Stimulated activated CD4-positive, alpha-beta T cell treated with anti-CD3 and anti-CD28 coated beads, Interleukin-1b, Interleukin-23, amount 100 ng/mL, for 48 hours (primary cell): ENCODE measurements at places on chromosomes 16 and 17.

- no peak for DNase-seq
Measured at GRCh38 chr17:74237321-74237720, 23.9 kb downstream of the TTYH2 start.

DNA sequence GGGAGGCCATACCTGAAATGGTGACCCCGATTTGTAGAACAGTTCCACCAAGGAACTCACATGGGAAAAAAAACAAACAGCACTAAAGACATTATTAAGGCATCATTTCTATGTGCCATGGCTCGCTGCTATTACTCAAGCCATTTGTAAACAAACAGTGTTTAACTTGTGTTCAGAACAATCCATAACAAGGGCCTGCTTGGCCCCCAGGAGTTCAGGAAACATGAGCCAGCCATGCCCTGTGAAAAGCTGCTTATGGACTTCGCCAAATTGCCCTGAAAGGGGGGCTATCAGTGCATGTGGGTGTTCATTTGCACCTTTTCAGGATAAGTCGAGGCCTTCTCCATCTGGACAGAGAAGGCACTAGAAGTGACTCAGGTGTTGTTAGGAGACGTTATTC is 8.0 kb downstream of the POLR3K start:
- DNase-seq: no peak

GRCh38 chr16:26645614-26646013 is 421.1 kb upstream of the C16orf82 start:
- DNase-seq: peak; percentile 57

GRCh38 chr17:78904371-78904770 is 1.4 kb upstream of the CEP295NL start:
- DNase-seq: no peak

- no peak for DNase-seq
Measured at GRCh38 chr17:75407655-75408352, 2.3 kb upstream of the GRB2 start.

GRCh38 chr16:88116121-88116520 is 164.9 kb downstream of the BANP start:
- DNase-seq: no peak

DNA sequence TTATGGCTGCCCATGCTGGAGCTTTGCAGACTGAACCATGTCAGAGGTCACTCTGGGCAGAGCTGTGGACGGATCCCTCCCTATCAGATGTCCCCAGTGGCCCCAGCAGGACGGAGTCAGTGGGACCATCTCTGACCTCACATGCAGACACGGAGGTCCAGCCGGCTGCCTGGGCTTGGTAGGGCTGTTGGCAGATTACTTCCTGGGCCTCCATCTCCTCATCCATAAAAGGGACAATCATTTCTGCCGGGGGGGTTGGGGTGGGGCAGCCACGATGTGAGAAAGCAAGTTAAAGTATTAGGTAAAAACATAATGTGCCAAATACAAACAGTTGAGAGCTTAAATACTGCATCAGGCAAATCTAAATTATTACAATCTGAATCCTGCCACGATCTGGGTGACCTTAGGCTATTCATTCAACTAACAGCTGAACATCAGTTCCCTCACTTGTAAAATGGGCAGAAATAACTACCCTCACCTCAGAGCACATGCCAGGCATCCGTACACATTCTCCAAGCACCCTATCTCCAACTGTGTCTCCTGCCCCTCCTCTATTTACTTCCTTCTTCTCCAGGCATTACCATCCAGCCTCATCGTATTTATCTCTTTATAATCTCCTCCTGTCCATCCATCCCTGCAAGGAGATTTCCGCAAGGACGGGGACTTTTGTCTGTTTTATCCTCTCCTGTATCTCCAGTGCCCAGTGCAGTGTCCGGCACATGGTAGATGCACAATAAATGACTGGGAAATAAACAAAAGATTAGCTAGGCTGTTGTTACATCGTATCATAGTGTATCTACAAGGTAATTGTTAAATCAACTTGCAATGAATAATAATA is 192.3 kb upstream of the FOXF1 start:
- DNase-seq: no peak

DNA sequence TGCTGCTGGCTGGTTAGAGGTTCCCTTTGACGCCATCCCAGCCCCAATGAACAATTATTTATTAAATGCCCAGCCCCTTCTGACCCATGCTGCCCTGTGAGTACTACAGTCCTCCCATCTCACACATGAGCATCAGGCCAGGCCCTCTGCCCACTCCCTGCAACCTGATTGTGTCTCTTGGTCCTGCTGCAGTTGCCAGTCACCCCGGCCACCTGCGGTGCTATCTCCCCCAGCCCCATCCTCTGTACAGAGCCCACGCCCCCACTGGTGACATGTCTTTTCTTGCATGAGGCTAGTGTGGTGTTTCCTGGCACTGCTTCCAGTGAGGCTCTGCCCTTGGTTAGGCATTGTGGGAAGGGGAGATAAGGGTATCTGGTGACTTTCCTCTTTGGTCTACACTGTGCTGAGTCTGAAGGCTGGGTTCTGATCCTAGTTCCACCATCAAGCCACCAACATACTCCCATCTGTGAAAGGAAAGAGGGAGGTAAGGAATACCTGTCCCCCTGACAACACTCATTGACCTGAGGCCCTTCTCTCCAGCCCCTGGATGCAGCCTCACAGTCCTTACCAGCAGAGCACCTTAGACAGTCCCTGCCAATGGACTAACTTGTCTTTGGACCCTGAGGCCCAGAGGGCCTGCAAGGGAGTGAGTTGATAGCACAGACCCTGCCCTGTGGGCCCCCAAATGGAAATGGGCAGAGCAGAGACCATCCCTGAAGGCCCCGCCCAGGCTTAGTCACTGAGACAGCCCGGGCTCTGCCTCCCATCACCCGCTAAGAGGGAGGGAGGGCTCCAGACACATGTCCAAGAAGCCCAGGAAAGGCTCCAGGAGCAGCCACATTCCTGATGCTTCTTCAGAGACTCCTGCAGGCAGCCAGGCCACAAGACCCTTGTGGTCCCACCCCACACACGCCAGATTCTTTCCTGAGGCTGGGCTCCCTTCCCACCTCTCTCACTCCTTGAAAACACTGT is 11.3 kb downstream of the CX3CL1 start:
- DNase-seq: no peak

DNA sequence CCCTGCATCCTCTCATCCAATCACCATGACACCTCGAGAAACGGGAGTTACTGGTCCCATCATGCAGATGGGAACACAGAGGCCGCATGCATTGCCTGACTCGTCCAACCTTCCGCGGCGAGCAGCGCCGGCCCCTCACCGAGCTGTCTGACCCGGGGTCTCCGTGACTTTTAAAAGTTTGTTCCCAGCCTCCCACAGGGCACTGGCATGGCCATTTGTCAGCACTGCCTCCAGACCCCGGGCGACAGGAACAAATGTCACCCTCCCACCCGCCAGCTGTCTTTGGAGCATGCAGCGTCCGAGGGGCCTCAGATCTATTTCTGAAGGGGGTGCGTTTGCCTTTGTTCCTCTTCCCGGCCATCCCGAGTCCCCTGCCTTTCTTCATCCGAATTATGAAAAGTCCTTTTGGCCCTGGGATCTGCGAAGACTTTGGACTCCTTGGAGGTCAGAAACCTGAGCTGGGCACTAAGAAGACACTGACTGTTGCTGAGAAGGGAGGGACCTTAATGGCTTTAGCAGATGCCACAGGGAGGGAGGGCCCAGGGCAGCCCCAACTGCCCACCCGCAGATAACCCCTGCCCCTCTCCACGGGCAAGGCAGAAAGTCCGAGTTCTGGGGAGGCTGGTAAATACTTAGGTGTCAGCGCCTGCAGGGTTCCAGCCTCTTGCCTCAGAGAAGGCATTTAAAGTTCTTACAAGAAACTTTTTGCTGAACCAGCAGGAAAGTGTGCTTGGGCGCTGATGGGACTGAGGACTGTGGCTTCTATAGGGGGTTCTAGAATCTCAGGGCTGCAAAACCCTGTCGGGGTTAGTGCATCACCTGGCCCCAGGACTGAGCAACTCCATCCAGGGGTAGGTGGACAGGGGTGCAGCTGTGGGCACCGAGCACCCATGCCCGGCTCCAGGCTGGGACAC is 348.1 kb downstream of the FOXL1 start:
- DNase-seq: no peak

DNA sequence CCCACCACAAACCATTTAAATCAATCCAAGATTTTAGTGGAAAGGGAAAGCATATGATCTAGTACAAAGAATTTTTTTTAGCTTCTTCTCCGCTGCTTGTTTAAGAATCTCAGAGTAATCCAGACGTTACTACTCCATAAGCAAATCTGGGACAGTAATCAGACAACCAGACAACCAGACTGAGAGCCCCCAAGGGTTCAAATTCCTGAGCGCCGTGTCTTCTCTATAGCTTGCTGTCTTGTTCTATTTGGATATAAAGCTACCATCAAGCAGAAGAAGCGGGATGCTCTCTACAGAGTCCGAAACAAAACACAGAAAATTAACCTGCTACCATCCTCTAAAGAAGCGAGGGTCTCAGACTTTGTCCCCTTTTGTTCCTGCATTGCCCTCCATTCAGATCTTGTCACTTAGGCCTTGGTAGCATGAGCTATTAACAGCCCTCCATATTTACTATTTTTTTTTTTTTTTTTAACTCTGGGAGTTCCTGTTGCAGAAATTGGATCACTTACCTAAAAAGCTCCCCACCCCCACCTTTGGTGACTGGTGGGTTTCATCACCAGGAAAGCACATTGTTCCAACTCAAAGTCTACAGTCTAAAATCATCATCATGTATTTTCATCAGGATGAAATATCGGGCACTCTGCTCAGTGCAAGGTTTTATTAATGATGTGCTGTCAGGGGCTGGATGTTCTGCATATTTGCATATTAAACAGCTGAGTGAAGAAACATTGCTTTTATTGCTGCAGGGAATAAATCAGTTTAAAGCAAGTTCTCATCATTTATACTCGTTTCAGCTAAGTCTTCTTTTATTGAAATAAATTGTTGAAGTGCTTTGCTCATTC is 576.7 kb downstream of the WWOX start:
- DNase-seq: no peak

DNA sequence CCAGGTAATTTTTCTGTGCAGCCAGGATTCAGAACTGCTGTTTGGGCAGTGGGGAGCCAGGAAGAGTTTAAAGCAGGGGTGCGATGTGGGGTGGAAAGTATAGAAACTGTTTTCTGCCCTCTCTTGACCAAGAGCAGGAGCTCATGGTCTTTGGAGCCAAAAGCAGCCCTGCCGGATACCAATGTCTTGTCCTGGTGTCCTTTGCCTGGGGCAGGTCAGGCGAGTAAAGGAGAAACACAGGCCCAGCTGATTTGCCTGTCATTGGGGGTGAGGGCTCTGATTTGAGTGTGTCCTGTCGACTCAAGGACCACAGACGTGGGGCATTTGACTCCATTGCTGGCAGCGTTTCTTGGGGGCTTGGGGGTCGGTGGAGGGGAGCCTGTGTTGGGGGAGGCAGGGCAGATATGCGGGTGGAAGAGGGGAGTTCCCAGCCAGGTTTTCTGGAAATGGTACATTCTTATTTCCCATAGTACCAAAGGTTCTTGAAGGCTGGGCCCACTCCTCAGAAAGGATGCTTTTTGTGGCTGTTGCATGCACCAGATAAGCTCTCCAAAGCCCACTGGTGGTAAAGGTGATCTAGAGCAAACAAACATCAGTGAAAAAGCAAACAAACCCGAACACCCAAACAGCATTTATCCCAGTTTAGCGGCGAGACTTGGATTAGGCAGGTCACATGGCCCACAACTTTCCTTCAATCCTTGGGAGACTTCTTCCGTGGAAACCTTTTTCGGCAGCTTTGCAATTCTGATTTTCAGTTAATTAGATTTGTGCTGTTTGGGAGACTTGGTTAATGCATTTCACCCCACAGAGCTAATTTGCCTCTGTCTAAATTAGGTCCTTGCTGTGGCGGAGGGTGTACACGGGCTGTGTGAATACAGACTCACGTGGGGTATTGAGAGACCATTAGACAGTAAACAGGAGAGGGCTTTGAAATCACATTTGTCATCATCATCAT is 59.0 kb downstream of the MSI2 start:
- no peak for DNase-seq

- no peak for DNase-seq
Measured at GRCh38 chr16:65297453-65297852, 175.6 kb upstream of the CDH11 start.
